HAP-1 (cell line): ENCODE measurements at places on chromosomes 7 and 10.
A peak's percentile ranks its signal among the peaks of the same experiment; 100 is the strongest.

GRCh38 chr10:132578287-132578951 lies 40.8 kb downstream of the INPP5A start:
- no peak for DNase-seq

DNA sequence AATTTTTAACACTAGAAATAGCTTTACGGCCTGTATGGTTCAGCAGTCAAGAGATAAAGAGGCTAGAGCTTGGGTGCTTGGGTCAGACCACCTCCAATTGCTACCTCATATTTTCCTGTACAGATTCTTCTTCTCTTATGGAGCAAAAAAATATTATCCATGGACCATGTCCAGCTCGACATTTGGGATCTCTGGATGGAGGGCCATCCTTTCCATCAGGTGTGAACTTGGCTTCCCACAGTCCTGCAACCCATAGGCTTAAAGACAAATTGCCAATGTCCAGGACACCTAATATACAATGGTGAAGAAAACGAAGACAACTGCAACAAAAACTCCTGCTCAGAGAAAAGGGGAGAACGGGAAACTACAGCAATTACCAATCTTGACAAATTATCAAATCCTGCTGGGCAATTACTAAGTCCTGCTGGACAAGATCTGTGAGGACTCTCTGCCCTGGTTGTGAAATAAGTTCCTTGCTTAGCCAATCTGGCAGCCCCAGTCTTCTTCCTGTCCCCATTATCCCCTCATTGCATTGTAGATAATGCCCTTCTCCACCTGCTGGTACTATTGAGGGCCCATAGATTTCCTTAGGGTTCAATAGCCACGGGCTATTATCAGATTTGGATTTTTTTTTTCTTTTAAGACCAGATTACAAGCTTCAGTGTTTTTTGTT lies 42.0 kb upstream of the BRAF start:
- DNase-seq: no peak

DNA sequence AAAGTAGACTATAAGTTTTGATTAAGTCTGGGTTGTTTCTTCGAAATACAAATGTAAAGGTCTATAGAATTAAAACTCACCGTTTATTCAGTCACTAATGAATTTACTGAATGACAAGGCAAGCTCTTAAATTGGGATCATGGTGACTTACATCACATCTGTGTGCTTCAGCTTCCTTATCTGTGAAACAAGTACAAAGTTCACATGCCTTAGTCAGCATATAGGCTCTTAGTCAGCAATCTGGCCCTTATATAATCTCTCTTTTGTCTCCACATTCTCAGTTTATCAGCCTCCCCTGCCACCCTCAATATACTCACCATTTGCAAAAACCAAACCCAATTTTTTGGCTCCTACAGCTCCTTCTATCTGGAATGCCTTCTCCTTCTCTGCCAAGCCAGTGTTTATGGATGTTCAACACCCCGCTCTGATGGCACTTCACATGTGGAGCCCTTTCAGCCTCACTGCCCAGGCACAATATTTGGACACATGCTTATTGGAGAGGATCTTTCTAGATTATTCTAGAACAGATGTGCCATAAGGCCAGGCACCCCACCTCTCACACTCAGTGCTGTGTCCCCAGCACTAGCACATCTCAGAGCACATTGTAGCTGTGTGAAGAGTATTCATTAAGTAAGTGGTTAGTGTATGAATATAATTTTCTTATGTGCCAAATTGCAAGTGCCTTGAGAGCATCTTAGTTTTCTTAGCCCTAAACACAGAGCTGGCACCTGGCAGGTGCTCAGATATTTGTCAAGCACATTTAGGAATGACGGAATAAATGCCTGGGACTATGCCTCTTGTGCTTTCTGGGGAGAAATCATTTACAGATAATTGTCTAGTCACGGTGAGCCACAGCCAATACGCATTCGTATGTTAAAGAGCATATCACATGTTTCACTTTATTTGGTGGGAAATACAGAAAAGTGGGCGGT lies 9.8 kb upstream of the LAMB1 start:
- peak; percentile 55 for DNase-seq

DNA sequence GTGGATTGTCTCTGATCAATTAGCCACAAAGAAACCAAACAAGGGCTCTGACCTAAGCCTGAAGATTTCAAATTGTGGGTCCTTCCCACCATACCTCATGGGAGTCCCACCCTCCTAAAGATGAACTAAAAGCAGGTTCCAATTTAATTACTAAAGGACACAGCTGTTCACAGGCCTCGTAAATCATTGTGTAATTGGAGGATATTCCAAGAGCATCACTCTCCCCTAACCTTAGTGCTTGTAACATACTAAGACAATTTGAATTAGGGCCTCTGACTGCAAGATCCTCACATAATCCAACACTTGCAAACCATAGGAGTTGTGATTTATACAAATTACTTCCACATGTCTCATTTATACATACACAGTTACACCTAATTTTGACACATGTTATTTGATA lies 44.4 kb downstream of the FOXI2 start:
- DNase-seq: no peak

DNA sequence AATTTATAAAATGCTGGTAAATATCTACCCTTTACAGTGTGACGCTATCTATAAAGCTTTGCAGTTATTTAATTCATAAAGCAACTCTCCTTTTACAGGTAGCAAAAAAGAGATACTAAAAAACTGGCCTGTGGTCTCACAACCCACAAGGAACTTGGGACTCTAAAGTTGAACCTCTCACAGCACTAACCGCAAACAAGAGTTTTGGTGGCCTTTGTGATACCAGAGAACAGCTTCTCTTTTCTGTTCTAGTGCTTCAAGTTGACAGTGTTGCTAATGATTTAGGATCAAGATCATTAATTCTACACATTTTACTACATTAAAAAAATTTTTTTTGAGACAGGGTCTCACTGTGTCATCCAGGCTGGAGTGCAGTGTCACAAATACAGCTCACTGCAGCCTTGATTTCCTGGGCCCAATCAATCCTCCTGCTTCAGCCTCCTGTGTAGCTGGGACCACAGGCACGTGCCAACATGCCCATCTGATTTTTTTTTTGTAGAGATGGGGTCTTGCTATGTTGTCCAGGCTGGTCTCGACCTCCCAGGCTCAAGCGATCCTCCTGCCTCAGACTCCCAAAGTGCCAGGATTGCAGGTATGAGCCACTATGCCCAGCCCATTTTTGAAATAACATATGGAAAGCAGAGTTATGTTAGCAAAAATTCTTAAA lies 56.0 kb upstream of the ST8SIA6 start:
- no peak for DNase-seq

DNA sequence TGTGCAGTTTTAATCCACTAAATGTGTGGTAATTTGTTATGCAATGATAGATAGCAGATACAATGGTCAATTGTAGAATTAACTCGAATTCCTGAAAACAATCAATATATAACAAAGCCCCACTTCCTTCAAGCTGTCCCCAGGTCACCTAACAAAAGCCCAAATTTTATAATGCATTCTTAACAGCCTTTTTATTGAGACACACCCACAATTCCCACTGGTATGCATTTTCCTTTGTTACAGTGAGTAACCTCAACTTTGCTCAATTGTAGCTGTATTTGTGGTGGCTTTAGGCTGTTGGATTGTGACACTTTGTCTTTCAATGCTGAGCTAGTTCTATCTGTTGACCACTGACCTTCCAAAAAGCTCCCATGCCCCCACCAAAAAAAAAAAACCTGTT lies 279.8 kb upstream of the CACNA2D1 start:
- peak; percentile 35 for DNase-seq

GRCh38 chr10:124558339-124559321 lies 97.0 kb downstream of the LHPP start:
- DNase-seq: no peak

DNA sequence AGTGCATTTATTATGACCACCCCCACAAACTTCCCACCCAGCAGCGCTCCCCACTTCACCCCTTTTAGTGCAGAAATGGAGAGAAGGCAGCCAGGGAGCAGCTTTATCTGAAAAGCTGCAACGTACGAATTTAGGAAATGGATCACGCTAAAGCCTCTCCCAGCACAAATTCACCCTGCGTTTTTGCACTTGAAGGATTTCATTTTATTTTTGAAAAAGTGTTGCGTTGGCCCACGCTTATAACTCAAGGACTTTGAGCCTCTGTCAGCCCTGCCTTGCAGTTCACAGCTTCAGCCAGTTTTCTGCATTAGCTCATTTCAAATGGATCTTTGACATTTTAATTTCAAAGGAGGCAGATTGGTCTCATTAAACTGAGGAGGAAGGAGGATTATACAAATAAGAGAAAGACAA lies 556.1 kb downstream of the KCNMA1 start:
- DNase-seq: peak; percentile 65

DNA sequence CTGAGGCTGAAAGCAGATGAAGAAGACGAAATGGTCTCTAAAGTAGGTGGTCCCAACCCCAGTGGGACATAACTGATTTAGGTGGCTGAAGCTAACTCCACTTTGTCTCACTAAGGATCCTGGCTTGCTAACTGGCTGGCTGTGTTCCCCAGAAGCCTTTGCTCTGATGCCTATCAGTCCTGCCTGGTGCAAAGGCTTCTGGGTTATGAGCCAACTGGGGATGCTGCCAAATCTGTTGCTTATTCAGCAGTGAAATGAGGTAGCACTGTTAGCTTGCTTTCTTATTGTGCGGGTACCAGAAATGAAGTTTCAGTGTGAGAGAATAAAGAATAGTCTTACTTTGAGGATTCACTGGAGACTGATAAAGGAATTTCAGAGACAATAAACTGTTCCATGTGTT lies 18.1 kb downstream of the PRKG1 start:
- no peak for DNase-seq
